Ammon's horn (tissue), 1 donor: ENCODE measurements at places on chromosomes 12 and 14.

GRCh38 chr14:50792634-50793068, 38.3 kb downstream of the NIN start:
- DNase-seq, result no peak

DNA sequence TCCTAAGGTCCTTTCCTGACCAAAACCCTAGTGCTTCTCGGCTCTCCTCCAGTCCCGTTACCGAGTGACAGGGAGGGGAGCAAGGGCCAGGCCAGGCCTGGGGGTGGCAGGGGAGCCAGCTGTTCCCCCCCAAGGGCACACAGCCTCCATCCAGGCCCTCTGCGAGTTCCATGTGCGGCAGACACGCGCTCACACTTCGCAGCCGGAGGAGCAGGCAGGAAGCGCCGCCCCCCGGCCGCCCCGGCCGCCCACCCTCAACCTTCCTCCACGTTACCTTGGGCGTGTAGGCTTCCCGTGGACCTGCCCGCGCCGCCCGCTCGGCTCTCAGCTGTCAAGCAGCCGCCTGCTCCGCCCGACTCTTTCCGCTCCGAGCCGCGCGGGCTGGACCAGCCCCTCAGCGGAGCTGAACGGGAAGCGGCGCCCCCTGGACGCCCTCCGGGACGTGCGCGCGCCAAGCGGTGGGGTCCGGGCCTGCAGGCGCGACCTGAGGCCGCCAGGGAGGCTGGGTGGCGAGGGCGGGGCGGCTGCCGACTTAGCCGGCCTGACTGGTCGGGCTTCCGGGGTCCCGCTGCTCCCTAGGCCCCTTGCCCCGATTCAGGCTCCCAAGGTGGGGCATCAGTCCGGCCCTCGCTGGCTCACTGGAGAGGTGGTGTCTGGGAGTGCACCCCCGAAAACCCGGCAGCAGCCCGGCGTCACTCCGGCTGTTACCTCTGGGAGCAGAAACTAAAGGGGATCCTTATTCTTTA, at the start of gene CRACR2A:
Gene CRACR2A (minus strand): TSS at position 369 of the 746 bp plus-strand sequence. CDS start 56,110 bp downstream, outside the sequence.
- DNase-seq, result peak; percentile 20

- DNase-seq, result no peak
Measured at GRCh38 chr12:124689631-124690030, 122.2 kb upstream of the NCOR2 start.

- DNase-seq, result no peak
Measured at GRCh38 chr14:50758945-50759344, 72.0 kb downstream of the NIN start.

DNA sequence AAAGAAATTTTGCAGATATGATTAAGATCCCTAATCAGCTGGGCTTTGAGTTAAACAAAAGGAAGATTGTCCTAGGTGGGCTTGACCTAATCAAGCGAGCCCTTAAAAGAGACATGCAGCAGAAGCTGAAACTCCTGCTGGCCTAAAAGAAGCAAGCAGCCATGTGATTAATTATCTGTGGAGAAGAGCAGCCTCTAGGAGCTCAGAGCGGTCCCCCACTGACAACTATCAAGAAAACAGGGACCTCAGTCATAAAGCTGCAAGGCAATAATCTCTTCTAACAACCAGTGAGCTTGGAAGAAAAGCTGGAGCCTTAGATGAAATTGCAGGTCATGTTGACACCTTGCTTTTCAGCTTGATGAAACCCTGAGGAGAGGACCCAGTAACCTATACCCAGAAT, 288.9 kb upstream of the CLEC14A start:
- no peak for DNase-seq

DNA sequence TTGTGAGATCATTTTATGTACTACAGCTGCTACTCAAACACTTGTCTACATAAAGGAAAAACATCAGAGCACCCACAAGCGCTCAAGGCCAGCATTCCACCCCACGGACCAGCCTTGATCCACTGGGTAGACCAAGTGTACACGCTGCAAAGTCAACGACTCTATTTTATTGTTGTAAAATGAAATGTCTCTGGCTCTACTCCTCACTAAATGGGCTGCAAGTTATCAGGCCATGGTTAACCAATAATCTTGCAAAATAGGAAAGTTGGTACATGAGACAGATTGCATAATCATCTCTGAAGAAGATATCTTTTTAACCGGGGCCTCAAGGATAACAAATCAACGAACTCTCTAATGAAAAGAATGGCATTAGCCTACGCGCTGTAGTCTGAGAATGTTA, 69.9 kb upstream of the FOXN3 start:
- DNase-seq, result no peak

DNA sequence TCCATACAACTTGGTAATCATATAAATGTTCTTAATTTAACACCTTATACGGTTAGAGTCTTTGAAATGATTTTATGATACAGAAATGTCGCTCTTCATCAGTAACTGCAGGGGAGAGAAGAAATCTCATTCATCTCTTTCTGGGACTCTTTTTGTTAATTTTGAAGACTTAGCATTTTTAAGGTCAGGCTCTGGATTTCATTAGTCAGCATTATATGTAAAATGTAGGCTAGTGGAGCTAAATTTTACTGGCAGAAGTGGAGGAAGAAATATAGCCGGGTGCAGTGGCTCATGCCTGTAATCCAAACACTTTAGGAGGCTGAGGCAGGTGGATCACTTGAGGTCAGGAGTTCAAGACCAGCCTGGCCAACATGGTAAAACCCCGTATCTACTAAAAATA, 4.7 kb upstream of the PTGR2 start:
- DNase-seq, result no peak

- DNase-seq, result no peak
Measured at GRCh38 chr14:92425101-92425500, 88.5 kb upstream of the RIN3 start.

DNA sequence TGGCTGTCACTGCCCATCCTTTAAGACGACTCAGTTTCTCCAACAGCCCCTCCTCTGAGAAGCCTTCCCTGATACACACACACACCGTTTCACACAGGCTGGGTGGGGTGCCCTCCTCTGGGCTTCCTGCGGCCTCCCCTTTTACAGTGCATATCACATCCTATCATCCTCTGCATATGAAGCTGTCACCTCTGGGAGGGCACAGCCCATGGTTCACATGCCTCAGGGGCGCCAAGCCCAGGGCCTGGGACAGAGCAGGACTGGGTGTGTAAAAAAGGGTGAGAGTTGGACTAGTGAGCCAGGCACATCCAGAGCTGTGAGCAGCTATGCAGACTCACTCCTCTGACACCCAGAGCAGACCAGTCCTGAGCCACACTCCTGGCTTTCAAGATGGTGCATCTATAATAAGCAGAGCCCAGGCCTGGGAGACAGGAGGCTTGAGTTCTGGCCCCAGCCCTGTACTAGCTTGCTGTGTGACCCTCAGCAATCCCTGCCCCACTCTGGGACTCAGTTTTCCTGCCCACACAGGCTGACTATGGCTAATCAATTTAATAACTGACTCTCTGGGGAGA, 62.6 kb downstream of the LGMN start:
- DNase-seq, result no peak
